Muscle of leg (tissue), 16 donors: ENCODE measurements at places on chromosomes 7 and 10. TPM values are rescaled to one million over a fixed set of nuclear protein-coding genes. Genes with fewer than 3 reads are reported as not detected.

The ORC5 gene
- 16.3 TPM for total RNA-seq

The PTF1A gene
- total RNA-seq: not detected

DNA sequence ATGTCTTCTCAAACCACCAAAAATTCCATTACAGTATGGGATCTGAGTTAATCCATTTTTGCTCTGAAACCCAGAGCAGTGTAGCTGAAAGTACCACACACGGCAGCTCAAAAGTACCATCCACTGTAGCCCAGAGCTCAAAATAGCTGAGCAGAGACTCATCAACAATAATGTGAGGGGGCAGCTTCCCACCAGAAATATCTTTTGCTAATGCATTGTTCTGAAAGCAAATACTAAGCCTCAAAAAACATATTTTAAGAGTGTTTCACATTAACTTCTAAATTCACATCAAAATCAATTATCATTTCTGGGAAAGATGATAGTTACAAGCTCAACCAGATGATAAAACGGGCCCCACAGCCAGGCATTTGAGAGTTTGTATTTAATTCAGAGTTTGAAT, 73.7 kb downstream of the ABLIM1 start:
- H3K4me3 ChIP-seq: no peak overlapping the region
- DNase-seq: no peak
- no peaks in the 10 kb centered on the region for H3K27me3 ChIP-seq
- no peaks in the 10 kb centered on the region for H3K4me1 ChIP-seq

DNA sequence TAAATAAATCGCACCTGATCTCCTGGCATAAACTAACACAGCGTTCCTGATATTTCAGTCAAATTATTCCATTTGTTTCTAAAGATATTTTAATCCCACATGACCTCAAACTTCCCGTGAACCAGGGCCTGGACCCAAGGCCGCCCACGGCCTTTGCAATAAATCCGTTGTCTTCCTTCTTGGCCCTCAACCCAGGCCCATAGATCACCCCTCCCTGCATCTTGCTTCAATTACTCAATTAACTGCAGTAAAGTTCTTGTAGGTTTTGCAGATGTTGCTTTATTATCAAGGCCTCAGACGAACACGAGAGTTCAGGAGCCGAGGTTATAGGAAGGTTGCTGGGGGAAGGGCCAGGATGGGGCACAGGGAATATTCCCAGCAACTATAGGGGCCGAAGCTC, 249.4 kb downstream of the RAB11FIP2 start:
- peak; percentile 49 for DNase-seq
- H3K4me1 ChIP-seq: no peaks in the 10 kb centered on the region
- no peaks in the 10 kb centered on the region for H3K27me3 ChIP-seq
- H3K27ac ChIP-seq: no peak overlapping the region
